ENCODE measurements at places on chromosomes 6 and 20.

- peak; percentile 83 for DNase-seq
These were observed at the start of gene RAB22A for GRCh38 chr20:58309591-58310290. Gene RAB22A, plus strand, starts transcription at chr20:58309715. Its CDS starts 262 bp downstream, at chr20:58309977.

DNA sequence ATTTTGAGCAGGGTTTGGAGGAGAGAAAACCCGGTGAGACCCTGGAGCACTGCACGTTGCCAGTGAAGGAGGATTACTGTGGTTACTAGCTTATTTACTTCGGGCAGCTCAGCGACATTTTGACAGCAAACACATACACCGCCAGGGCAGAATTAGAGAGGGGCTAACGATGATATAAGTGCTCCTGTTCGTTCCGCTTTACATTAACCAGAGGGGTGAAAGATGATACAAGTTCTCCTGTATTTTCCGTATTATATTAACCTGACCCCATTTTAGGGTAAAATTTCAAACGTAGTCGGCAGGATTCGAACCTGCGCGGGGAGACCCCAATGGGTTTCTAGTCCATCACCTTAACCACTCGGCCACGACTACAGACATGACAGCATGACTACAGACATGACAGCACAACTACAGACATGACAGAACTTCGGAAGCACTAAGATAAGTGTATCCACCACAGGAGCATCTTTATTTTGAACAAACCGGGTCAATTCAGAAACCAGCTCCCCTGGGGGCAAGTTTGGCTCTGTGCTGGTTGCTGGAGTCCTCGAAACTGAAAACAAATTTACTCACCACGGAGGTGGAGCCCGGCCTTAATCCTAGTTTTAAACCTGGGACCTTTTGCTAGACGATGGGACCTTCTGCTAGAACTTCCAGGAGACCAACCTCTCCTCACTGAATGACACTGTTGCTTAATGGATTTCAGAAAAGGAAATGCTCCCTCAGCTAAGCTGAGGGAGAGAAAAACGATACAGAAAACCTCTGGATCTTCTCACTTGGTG, 80.4 kb upstream of the ZNF184 start:
- no peak for DNase-seq

GRCh38 chr6:150720774-150721233, 121.1 kb downstream of the PLEKHG1 start:
- DNase-seq, result no peak

DNA sequence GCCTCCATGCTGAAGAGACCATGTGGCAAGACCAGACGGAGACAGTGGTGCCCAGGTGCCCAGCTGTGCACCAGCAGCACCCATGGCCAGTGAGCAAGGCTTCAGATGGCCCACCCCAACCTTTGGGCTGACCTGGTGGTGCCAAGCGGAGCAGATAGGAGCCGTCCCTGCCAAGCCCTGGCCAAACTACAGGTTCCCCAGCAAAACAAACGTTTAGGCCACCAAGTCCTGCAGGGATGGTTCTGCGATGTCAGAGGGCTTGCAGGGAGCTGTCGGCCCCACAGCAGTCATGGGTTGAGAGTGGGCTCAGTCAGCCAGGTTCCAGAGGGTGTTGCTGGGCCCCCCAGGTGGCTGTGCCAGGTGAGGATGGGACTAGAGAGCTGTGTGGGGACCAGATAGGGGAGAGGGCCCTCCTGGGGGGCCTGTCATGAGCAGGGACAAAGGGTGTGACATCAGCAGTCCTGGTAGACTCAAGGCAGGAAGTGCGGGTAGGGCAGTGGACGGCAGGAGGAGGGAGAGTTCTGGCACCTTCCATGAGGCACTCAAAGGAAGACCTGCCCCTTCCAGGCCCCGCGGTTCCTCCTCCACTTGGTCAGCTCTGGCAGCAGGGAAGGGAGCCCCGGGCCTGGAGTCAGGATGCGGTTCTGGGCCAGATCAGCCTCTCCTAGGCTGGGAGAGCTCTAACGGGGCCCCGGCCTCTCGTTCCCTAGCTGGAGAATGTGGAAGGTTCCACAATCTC, 342.4 kb downstream of the ZFAND3 start:
- DNase-seq, result no peak

GRCh38 chr6:11251553-11252360, 19.3 kb upstream of the NEDD9 start:
- no peak for DNase-seq

DNA sequence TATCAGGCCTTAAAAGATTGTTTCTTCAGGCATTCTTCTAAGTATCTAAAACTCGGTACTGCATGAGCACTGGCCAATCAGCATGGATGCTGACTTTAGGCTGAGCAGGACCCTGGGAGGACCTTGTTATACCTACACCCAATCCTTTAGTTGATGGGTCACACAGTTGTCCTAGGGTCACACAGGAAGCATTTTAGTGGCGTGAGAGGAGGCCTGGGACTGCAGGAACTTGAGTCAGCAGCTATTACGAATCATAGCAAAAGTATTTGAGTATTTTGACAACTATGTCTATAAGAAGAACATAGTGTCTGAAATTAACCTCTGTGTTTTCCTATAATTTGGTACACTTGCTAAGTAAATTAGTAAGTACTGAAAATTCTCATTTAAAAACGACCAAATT, 741.4 kb downstream of the HACE1 start:
- no peak for DNase-seq

GRCh38 chr6:52681416-52681815, 10.5 kb downstream of the TMEM14A start:
- DNase-seq, result no peak

- DNase-seq, result no peak
These were observed 105.2 kb downstream of the TFAP2A start for GRCh38 chr6:10309457-10310329.

GRCh38 chr20:25324412-25324811, 66.2 kb downstream of the ABHD12 start:
- DNase-seq, result no peak

DNA sequence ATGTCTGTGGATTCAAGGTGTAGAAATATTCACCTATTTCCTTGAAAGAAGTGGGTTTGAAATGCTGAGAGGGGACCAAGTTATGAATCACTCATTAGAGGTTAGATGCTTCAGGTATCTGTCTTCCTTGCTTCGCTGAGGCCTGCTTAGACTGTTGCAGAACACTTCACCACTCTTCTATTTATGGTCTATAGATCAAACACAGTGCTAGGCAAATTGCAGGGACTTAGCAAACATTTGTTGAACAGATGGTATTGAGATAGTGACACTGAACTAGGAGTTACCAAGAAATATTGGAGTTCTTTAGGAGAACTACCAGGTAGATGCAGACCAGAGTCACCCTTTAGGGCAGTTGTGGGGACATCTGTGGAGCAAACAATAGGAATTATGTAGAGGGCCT, 123.8 kb downstream of the RFPL4B start:
- DNase-seq, result no peak

GRCh38 chr20:31663524-31663837, 25.8 kb downstream of the COX4I2 start:
- DNase-seq, result no peak

GRCh38 chr6:7628479-7628878, 38.5 kb downstream of the SNRNP48 start:
- DNase-seq, result no peak

GRCh38 chr6:89440200-89440599, 7.2 kb downstream of the ANKRD6 start:
- DNase-seq, result no peak

DNA sequence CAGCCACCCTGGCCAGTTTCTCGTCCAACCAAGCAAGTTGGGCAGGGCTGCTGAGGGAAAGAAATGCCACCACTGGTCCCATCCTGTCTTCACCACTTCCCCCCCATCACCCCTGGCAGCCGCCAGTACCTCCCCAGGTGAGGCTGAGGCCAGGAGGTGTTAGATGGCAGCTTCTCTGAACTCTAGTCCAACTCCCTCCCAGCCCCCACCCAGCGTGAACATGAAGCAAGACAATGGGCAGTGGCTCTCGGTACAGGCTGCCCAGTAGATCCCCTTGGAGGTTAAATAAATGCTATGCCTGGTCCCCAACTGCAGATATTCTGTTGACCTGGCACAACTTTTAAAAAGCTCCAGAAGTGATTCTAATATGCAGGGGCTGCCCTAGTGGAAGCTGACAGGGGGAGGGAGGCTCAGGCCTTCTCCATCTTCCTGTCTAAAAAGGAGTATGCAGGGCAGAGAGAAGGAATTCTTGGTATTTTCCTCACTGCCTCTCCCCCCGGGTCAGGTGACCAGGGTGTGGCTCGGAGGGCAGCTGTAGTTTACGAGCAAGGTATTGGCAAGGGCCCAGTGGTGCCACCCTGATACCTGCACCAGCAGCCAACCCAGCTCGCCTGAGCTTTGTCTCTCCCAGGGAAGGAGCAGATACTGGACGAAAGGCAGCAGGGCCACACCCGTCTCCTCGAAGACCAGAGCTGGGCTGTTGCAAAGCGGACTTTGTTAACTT, 25.7 kb downstream of the KCNK5 start:
- DNase-seq, result no peak

- no peak for DNase-seq
These were observed 1.0 kb downstream of the AFDN start for GRCh38 chr6:167827583-167828324.

DNA sequence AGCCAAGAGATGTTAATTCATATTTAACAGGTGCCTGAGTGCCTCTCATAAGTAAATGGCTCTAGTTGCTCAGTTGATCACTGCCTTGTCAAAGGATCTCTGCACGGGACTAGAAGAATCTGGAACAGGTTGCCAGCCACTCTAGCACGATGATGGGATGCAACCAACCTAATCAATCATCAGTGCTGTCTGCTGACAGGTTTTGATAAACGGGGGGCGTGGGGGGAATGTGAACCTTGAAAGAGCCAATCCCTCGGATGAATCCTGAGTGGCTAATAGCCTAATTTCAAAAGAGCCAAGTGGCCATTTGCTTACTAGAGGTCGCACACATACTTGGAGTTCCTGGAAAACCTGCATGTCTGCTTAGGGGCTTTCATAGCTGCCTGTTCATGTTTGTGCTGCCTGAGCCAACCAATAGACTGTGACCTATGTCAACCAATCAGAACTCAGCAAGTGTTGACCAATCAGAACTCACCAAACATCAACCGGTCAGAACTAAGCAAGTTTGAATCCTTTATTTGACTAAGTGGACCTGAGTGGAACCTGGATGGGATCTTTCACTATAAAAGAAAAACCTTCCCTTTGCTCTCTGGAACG, 43.5 kb upstream of the ECI2 start:
- no peak for DNase-seq

- DNase-seq, result no peak
These were observed 29.6 kb upstream of the DNAAF9 start for GRCh38 chr20:3436864-3437574.

- no peak for DNase-seq
These were observed 47.3 kb downstream of the IYD start for GRCh38 chr6:150416128-150416527.

- peak; percentile 42 for DNase-seq
These were observed 11.8 kb upstream of the ZNF831 start for GRCh38 chr20:59151820-59152219.

DNA sequence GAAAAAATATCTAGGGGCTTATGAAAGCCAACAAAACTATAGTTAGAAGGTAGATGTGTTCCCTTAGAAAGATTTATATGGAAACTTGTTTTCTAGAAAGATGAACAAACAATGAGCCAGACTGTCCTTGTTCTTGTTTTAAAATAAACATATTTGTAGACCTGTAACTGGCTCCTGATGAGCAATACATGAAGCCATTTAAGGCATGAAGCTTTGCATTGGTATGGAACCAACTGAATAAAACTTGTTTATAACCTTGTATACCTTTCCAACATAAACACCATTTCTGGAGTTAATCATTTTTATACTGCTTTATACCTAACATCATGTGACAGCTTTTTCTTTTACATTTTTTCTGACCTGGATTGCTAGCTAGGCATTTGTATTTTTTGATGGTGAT, 247.8 kb downstream of the PRL start:
- no peak for DNase-seq

DNA sequence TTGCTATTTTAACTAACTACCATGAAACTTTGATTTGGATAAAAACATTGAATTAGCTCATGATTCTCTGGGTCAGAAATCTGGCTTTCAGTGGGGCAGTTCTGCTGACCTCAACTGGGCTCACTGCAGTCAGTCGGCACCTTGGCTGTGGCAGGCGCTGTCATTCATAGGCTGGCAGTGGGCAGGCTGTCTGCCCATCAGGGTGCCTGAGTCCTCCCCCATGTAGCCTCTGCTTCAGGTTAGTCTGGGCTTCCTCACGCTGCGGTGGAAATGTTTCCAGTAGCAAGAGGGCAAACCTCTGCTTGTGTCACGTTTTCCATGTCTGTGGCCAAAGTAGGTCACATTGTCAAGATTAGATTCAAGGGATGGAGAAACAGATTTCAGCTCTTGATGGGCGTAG, 251.0 kb upstream of the TCF21 start:
- no peak for DNase-seq

- DNase-seq, result peak; percentile 73
These were observed at the start of gene DUSP22 for GRCh38 chr6:291697-292505. Gene DUSP22, plus strand, starts transcription at chr6:292487. Its CDS starts 53 bp downstream, at chr6:292540.

GRCh38 chr20:46118481-46119020, 437 bp downstream of the CD40 start:
- DNase-seq, result no peak

GRCh38 chr6:113194090-113194489, 663.1 kb upstream of the MARCKS start:
- no peak for DNase-seq

GRCh38 chr20:35648836-35649235, 15.9 kb downstream of the CPNE1 start:
- DNase-seq, result no peak

DNA sequence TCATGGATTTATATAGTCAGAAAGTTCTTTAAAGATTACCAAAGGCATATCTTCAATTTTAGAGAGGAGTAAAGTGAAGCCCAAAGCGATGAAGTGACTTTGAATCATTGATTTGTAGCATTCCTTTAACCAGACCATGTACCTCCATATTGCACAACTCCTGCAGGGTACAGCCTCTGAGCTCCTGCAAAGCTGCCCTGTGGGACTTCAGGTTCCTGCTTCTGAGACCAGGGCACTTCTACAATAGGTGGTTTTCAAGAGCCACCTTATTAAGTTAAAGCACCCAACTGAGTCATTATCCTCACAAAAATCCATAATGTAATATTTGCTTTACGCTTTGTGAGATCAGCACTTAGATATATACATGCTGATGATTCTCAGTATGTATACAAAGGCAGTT, 270.7 kb upstream of the RGS17 start:
- no peak for DNase-seq

GRCh38 chr6:109082188-109082577, 12.5 kb downstream of the SESN1 start:
- no peak for DNase-seq

DNA sequence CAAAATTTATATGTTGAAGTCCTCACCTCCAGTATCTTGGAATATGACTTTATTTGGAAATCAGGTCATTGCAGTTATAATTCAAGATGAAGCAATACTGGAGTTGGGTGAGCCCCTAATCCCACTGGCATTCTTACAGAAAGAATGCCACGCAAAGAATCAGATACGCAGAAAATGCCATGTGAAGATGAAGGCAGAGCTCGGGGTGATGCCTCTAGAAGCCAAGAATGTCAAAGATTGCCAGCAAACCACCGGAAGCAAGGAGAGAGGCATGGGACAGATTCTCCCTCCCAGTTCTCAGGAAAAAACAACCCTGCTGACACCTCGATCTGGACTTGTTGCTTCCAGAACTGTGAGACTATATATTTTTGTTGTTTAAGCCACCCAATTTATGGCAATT, 273.4 kb upstream of the CITED2 start:
- no peak for DNase-seq

Measured in CD8-positive, alpha-beta memory T cell (primary cell).